ENCODE measurements at places on chromosomes 6 and 20.
A peak's percentile ranks its signal among the peaks of the same experiment; 100 is the strongest.

DNA sequence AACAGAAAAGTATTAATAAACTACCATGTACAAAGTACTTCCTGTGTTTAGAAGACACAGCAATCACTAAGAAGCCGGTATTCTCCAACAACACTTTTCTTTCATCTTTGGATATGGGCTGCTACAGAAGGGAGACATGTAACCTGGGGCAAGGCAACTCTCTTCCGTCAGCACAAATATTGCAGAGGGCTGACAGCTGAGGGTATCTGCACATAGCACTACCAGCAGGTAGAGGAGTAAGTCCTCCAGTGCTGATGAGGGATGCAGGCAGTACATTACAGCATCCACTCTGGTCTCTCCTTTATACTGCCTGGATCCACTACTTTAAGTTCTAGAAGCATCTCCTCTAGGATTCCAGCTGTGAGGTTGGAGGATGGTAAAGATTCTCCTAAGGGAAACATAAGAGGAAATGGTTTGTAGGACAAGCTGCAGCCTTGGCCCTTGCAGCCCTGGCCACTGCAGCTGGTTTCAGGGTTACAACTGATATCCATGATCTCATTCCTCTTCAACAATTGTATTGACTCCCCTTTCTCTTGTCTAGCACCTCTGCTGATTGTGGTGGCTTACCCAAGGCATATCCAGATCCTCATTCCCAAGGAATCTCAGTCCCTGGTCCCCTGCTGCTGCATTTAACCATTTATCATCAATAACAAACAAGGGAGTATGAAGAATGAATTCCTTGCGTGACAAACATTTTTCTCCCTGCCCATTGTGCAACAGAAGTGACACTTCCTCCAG lies 110.7 kb upstream of the ADGRF1 start:
- DNase-seq: no peak

DNA sequence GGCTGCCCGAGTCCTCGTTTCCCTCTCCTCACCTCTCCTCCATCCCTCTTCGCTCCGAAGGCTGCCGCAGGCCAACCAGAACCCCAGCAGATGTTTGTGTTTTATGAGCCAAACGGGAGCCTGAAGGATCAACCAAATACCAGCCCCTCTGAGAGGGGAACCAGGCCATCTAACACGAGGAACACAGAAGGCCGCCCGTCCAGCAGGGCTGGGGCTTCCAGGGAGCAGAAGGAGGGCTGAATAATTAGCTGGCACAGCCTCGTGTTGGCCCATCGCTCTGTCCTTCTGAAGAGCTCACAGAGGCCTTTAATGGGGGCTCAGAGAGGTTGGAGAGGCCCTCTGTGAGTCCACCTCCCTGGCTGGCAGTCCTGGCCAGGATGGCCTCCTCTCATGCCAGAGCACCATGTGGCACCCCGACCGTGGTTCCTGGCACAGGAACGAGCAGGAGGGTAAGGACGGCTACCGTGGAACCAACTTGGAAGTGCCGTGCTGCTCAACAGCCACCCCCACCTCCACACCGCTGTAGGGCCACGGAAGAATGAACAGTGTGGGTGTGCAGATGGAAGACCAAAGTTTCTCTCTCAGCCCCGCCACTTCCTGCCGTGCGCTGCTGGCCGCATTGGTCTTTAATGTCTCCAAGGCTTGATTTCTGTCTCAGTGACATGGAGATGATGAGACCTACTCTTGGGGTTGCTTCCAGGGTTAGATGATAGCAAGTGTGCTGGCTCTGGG lies 155.2 kb downstream of the SCML4 start:
- peak; percentile 68 for DNase-seq

DNA sequence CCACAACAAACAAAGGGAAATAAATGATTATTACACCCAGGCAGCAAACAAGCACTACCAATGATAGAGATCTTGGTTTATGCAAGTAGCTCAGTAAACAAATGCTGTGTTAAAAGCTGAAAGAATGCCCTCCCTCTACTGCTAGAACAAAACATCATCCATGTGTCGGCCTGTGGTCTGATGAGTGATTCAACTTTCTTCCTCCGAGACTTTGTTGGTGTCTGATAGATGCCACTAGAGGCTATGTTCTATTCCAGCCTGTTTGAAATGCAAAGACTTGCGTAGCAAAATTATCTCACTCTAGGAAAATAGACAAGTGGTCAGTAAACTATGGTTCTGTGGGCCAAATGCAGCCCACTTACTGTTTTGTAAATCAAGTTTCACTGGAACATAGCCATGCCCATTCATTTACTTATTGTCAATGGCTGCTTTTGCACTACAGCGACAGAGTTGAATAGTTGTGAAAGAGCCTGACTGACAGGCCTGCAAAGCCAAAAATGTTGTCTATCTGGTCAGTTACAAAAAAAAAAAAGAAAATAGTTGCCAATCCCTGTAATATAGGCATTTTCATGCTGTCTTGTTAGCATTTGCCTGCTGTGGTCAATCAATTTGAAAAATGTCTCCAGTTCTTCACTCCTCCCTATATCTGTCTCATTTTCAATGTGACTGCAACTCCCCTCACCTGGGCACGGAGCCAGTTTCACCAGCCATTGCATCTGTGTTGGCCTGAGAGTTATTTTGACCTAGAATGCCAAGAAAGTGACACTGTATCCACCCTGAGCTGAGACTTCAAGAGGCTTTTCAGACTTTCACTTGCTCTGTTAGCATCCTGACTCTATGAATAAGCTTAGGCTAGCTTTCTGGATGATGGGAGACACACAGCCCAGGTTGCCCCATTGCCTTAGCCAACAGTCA lies 544.6 kb upstream of the BTBD3 start:
- DNase-seq: no peak

DNA sequence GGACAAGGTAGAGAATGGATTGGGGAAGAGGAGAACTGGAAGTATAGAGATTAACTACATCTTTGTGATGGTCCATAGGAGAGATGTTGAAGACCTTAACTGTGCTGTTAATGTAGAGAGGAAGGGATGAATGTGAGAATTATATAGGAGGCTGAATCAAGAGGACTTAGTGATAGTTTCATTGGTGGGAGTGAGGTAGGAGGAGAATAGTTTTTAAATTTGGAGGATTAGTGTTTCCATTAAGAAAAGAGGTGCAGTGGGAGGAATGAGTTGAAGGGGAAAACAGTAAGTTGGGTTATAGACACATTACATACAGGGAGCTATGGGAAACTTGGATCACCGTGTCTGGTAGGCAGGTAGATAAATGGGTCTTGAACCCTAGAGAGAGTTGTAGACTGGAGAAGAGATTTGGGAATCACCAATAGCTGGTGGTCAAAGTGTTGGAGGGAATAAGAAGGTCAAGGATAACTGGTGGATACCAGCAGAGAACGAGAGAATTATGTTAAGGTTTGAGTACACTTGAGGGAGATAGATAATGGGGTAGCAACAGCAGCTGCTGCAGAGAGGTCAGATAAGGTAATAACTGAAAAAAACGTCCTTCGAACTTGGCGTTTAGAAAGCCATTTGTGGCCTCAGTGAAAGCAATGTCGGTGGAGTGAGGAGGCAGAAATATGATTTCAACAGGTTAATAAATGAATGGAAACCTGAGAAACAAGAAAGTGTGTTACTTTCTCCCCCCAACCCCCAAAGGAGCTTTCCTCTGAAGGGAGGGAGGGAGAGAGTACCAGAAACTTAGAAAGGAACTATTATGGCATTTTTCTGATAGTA lies 3.1 kb downstream of the C6orf89 start:
- no peak for DNase-seq

GRCh38 chr6:169213814-169214520 lies 39.7 kb downstream of the THBS2 start:
- no peak for DNase-seq

DNA sequence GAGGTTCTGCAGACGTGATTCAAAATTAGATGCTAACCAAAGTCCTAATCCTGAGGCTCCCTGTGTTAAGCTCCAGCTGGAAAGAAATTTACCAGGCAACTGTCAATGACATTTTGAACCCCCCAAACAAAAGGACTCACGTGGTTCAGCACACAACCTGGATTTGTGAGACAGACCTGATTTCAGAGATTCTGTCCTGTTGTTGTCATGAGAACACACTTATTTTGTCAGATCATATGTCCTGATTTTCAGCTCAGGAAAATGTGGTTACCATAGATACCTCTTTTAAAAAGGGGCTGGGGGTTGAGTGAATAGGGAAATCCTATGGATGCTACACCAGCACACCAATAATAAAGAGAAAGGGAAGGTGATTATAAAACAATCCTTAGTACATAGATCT lies 61.6 kb downstream of the MTFR2 start:
- no peak for DNase-seq

DNA sequence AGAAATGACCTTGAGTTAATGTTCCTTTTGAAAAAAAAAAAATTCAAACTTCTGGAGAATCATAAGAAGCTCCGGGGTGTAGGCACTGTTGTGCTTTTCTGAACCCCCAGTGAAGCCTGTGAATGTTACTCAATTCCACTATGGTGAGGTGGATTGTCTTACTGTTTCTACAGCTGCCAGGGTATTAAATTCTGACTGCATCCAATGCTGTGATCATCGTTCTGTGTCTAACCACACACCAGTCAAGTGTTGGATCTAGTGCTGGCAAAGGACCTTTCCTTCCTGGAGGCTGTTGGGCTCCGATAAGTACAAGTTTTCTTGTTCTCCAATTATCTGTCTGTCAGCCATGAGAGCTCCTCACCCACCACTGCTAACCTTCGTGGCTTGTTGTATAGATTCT lies 162.0 kb upstream of the EPHA7 start:
- DNase-seq: no peak

- no peak for DNase-seq
These were observed 19.3 kb downstream of the CITED2 start for GRCh38 chr6:139355172-139355571.

GRCh38 chr6:70351461-70351860 lies 48.6 kb upstream of the COL9A1 start:
- no peak for DNase-seq

- no peak for DNase-seq
These were observed 7.7 kb downstream of the PSMB1 start for GRCh38 chr6:170545405-170545804.

DNA sequence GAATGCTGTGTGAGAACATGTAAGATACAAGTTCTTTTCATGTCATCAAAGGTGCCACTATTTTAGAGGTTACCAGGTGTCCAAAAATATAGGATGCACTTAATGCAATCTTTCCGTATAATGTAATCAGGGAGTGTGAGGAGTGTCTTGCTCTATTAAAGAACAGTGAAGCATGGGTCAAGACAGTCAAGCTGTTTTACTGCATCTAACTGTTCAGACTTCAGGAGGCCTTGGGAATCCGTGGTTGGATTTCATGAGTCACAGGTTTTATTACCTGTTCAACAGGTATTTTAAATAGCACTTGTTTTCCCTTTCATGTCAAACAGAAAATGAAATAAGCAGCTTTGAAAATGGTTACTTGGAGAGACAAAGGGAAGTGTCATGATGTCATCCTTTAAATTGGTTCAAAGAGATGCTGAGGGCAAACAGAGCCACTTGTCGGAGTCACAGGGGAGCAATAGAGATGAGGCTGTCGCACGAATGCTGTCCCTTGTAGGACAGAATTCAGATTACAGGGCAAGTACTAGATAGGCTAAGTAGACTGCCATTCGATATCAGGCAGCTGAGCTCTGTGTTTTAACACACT lies 621.5 kb downstream of the QKI start:
- DNase-seq: no peak

- no peak for DNase-seq
These were observed 1.4 kb downstream of the RPRD1B start for GRCh38 chr20:38034961-38035360.

GRCh38 chr20:62183426-62184142 lies 756 bp downstream of the MTG2 start:
- DNase-seq: no peak

- DNase-seq: no peak
These were observed 110.2 kb downstream of the FOXC1 start for GRCh38 chr6:1719922-1720321.

GRCh38 chr20:61442075-61442670 lies 190.1 kb downstream of the CDH4 start:
- DNase-seq: no peak

DNA sequence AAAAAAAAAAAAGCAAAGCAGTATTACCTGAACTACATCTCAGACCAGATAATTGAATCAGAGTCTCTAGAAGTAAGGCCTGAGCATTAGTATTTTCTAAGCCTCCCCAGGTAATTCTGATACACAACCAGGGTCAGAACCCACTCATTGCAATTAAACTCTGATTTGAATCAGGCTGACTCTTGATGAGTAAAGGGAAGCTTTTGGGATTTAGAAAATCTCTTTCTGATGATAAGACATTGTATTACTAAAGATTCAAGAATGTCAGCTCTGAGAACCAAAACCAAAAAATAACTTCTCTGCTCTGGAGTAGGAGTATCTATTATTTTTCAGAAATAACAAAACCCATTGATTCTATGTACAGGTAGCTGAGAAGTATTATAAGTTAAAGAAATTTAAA lies 100.1 kb upstream of the COL21A1 start:
- no peak for DNase-seq

DNA sequence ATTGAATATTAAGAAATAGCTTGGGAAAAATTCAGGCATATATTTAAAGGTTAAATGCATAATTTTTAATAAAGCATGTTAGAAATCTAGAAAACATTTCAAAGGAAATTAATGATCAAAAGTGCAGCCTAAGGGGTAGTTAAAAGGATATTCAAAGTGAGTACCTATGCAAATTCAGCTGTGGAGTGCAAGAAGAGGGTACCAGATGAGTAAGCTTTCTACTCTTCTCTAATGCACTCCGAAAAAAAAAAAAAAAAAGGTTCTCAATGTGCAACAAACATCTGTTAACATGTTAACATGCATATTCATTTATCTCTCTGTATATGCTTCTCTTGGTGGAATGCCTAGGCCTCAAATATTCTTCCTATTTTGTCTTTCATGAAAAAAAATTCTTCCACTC lies 32.0 kb upstream of the KATNA1 start:
- DNase-seq: no peak

- DNase-seq: no peak
These were observed 259.9 kb downstream of the GJA1 start for GRCh38 chr6:121695329-121695728.

DNA sequence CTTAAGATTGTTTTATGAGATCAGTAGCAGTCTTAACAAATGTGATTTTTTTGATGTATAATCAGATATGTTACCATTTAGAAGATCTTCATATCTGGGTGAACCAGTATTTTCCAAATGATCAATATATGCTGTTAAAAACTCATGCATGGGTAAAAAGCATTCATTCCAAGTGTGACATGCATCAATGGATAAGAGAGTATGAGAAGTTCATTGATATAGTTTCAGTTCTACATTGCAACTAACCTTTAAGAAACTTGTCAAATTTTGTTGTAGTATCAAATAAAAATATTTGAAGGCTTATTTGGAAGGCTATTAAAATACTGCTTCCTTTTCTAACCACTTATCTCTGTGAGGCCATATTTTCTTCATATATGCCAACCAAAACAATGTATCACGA lies 117.7 kb downstream of the FIG4 start:
- no peak for DNase-seq

DNA sequence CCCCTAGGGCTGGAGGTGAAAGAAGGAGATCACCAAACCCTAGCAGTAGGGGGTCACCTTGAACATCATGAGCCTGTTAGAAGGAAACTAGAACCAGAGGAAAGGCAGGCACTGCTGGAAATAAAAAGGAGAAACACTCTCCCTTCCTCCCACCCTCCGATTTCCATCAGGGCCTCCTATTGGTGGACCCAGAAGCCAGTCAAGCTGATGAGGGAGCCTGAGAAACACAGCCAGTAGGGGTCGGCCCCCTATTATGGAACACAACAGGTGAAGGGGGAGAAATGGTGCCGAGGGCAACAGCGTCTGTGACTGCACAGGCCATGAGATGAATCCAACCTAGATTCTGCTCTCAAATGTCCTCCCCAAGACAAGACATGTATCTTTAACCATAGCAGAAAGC lies 156.1 kb upstream of the LRFN2 start:
- DNase-seq: no peak

- no peak for DNase-seq
These were observed 2.7 kb downstream of the SERPINB6 start for GRCh38 chr6:2968600-2969135.

- DNase-seq: no peak
These were observed 20.5 kb upstream of the PI3 start for GRCh38 chr20:45154183-45154582.

All from activated naive CD8-positive, alpha-beta T cell treated with anti-CD3 and anti-CD28 coated beads, Interleukin-2, amount 10 ng/mL, durations not matched to agents 7 days and 5 days (primary cell).